NCI-H2081 treated with DMSO at 0.1 percent for 48 hours (cell line): ENCODE measurements at places on chromosomes 12 and 14.

GRCh38 chr14:31927348-31927832, 149.7 kb upstream of the ARHGAP5 start:
- no peak for DNase-seq

DNA sequence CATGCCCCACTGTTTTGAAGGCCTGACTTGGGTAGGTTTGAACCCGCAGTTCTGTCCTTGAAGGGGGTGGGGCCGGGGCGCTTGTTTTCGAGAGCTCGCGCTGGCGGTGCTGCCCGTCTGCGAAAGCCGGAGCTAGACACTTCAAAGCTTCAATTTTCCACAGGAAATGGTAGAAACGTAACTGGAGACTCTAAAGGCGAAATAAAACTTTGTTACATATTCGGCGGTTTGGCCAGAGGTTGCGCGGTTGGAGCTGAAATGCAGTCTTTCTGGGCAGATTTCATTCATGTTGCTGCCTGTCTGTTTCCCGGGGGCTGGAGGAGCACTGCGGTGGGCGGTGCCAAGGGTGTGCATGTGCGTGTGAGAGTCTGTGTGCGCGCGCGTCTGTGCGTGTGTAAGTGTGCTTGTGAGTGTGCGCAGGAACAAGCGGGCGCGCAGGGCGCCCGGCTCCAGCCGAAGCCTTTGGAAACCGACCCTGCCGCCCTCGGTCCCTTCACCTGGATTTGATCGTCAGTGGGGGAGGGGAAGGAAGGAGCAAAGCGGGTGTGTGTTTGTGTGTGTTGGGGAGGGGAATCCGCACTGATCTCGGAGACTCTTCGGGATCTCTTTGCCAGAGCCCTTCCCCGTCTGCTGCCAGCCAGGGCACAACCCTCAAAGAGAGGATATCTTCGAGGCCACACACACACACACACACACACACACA, 227.7 kb upstream of the CRY1 start:
- DNase-seq = no peak

DNA sequence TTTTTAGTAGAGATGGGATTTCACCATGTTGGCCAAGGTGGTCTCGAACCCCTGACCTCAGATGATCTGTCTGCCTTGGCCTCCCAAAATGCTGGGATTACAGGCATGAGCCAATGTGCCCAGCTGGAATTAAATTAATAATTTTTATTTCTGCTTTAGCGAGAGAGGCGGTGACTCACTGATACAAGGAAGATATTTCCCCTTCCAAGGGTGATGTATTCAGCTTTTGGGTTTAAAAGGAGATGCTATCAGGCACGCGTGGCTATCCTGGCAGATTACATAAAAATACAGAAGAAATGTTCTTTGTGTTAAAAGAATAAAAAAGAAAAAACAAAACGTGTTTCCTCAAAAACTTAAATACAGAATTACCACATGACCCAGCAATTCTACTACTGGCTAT, 12.4 kb upstream of the P2RX7 start:
- DNase-seq = no peak

- DNase-seq = peak; percentile 70
Observed at GRCh38 chr14:73472185-73473114, 14.1 kb upstream of the NUMB start.

GRCh38 chr14:76957224-76957891, 71.2 kb downstream of the IRF2BPL start:
- DNase-seq = no peak

DNA sequence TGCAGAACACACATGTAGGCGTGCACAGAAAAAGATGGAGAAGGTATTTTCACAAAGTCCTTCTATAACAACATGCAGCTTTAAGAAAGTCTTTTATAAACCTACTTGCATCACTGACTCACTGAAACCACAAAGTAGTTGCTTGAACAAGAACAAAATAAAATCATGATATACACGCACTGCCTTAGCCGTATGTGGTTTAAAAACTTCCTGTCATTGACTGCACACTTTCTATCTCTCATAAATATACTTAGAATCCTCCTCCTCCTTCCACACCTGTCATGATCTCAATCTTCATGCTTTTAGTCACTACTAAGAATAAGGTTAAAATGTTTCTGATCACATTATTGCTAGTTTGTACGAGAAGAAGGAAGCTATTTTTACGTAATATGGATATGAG, 31.8 kb upstream of the RAD51AP1 start:
- no peak for DNase-seq

- DNase-seq = no peak
Observed at GRCh38 chr14:55384536-55384935, 27.1 kb downstream of the ATG14 start.
